ENCODE measurements at places on chromosomes 2 and 18.

GRCh38 chr18:45349019-45349418, 266.3 kb upstream of the SLC14A2 start:
- no peak for DNase-seq

- no peak for DNase-seq
These were observed 224.4 kb upstream of the TMEM200C start for GRCh38 chr18:6119761-6120160.

DNA sequence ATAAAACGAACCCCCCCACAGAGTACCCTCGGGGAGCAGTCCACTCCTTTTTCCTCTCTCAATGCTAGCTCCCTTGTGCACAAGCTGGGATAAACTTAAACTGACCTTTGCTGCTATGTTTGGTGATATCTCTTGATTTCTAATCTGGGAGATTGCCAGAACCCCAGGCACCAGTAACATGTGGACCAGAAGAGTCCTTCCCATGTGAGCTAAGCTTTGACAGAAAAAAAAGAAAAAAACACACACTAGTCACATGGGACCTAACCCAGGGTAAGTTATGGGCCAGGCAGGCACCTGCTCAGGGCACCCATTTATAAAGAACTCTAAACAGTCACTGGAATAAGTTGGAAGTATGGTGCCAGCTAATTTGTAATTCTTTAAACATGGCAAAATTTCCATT, 242.6 kb downstream of the EN1 start:
- DNase-seq = no peak

DNA sequence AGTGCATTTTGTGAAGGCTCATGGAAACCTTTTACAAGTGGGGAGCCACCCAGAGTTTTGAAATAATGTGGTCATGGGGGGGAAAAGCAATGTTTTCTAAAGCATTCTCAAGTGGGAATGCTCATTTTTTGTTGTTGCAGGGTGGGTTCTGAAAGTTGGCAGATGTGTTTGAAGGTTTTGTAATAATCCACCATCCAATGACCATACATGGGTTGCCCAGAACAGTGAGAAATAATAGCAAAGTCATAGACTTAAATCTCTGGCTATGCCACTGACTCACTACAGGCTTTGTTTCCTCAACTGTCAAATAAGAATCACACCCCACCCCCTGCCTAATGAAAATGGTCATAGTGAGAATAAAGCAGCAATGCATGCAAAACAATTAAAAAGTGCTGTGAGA, 2.9 kb downstream of the DSG3 start:
- no peak for DNase-seq

DNA sequence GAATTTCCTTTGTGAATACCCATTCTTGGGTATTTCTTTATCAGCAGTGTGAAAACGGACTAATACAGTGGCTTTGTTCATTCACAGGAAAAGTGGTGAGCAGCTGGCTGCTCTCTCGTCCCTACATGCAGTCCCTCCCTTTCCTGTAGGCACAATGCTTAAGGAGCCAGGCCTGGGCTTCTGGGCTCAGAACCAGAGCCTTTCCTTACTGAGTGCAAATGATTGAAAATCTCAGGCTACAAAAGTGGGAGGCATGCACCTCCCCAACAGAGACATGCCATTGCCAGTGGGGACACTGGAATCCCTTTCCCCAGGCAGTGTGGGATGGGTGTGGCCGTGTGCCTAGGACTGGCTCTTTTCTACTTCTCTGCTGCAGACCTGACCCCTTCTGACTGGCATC, 61.3 kb downstream of the MCFD2 start:
- DNase-seq = no peak
